Brain microvascular endothelial cell (primary cell): ENCODE measurements at places on chromosomes 2 and 18.

DNA sequence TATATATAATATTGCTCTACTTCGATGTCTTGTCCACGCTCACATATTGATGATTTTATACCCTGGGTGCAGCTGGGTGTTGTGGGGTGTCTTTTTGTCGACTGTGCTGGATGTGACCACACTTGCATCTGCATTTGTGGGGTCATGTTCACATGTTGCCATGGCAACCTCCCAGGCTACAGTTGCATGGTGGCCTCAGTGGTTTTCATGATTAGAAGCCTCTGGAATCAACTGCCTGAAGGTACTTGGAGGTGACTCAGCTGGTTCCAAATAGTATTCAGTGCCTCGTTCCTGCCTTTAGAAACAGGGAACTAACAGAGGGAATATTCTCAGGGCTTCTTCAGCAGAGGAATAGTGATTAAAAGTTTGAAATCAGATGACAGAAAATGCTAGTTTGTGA, 166.3 kb upstream of the NYAP2 start:
- DNase-seq = peak; percentile 22

- DNase-seq = peak; percentile 75
Measured at GRCh38 chr18:22977847-22978701, 44.9 kb downstream of the RBBP8 start.

DNA sequence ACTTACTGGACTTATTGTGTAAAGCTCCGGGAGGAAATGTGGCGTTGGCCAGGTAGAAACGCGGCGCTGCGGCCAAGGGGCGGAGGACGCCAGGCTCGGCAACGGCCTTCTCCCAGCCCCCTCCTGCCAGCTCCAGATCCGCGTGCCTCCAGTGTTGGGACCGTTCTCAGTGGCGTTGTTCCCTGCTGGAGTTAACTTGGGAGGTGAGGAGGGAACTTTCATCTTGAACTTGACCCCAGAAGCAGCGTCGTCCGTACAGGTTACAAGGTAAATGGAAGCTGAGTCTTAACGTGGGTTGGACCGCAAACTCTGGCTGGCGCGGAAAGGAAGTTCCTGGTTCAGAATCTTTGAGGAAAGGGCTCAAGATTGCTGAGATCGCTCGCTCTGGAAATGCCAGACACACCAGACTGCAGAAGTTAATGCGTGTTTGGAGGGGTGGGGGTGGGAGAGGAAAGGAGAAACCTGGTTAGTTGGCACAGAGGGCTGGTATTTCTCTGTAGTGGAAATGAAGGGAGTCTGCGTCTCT, 1.3 kb downstream of the TANC1 start:
- no peak for DNase-seq

DNA sequence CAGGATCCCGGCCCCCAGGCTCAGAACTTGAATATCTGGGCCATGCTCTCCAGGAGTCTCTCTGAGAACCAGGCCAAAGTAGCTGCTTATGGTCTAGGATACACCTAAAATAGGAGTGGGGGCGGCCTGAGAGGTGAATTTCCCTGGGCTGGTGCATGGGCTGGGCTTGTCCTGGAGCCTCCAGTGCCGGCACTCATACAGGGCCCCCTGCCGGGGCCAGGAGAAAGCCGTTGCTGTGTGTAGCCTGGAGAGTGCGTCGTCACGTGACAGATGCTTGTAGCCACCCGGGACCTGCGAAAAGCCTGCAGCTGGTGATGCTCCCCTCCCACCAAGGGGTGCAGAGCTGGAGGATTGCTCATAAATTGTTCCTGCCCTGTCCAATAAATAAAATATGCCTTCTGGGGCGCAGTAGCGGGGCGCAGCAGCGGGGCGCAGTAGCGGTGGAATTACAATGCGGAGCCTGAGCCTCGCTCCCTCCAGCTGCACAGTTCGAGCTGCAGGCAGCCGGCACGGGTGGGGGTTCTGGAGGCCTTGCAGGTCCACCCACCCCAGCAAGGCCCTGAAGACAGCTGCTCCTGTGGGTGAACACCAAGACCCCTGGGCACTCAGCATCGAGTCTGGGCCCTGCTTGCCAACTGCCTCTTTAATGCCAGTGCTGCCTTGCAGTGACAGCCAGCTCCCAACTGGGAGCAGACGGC, 289.9 kb downstream of the NDUFA10 start:
- no peak for DNase-seq

DNA sequence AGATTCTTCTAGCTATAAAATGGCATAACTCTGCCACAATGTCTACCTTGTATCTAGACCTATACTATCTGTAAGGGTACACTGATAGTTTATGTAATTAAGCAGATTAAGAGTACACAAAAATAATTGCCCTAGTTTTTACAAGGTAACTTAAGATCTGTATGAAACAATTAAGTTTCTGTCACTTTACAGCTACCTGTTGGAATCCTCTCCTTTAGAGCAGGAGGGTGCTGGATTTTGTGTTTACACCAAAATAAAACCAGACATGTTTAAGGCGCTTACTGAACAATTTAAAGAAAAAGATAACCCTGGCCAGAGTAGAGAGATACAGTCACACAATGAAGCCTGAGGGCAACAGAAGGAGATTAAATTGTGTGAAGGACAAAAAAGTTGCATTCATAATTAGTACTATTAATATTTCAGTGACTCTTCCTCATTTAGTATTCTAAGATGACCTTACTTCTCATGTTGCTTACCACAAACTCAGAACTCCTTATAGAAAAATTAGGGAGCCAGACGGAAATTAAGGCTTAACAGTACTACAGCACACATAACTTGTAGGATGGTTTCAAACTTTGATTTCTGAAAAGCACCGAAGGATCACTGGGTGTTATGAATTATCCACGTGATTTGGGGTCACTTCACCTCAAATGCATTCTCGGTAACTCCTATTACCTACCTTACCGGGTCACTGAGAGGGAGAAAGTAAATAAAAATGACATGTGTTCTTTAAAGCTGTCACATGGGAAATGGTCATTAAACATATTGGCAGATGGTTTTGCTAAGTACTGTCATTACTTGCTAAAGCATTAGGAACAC, 1.0 kb downstream of the DARS1 start:
- DNase-seq = no peak

GRCh38 chr2:30823452-30823851, 16.2 kb upstream of the CAPN13 start:
- no peak for DNase-seq

DNA sequence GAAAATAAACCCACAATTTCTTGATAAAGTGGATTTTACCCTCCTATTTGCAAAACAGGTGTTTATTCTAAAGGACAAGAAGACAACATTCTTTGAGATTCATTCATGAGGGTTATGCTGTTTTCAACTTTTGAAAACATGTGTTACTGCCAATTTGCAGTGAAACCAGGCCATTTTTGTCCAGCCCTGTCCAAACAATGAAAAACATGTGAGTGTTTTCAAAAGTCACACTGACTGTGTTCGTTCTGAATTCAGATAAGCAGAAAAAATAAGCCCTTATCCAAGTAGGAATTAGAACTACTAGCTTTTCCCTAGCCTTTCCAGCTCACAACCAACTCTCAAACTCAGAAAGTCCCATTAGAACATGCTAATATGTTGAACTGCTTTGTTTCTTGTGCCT, 148.1 kb upstream of the PID1 start:
- DNase-seq = no peak

- no peak for DNase-seq
Measured at GRCh38 chr18:64276311-64277090, 127.6 kb upstream of the LINC00305 start.

DNA sequence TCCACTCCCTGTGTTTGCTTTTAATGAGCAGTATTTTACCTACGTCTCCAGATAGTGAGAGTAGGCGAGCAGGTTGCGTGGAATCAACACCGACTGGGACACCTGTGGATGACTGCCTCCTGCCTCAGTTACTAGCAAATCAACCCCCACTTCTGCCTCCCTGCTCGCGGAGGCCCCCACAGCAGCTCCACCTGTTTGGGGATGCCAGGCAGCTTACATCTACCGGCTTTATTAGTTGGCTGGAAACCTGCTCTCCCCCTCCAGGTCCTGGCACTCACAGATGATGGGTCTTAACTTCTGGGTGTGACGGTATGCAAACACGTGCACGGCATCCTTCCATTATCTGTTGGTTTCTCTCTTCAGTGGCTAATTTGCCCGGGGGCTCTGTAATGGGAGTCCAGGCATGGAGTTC, 164.4 kb upstream of the SESTD1 start:
- no peak for DNase-seq

- DNase-seq = peak; percentile 11
Measured at GRCh38 chr18:73479477-73479876, 611.7 kb upstream of the NETO1 start.

- no peak for DNase-seq
Measured at GRCh38 chr18:46809145-46809544, 52.3 kb upstream of the ST8SIA5 start.

DNA sequence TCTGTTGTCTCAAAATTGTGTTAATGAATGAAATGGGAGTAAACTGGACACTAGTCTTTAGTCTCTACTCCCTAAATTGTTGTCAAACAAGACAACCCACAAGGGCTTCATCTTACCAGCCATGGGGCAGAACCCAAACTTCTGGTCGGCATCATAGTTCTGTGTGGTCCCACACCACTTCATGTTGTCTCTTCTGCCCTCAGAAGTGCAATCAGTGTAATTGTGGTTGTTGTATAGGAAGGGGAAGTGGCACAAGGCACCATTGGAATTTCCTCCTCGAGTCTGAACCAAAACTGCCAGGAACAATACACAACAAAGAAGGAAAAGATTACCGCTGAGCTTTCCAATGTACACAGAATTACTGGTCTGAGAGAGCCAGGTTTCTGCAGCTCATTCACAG, 12.6 kb downstream of the FN1 start:
- peak; percentile 27 for DNase-seq

DNA sequence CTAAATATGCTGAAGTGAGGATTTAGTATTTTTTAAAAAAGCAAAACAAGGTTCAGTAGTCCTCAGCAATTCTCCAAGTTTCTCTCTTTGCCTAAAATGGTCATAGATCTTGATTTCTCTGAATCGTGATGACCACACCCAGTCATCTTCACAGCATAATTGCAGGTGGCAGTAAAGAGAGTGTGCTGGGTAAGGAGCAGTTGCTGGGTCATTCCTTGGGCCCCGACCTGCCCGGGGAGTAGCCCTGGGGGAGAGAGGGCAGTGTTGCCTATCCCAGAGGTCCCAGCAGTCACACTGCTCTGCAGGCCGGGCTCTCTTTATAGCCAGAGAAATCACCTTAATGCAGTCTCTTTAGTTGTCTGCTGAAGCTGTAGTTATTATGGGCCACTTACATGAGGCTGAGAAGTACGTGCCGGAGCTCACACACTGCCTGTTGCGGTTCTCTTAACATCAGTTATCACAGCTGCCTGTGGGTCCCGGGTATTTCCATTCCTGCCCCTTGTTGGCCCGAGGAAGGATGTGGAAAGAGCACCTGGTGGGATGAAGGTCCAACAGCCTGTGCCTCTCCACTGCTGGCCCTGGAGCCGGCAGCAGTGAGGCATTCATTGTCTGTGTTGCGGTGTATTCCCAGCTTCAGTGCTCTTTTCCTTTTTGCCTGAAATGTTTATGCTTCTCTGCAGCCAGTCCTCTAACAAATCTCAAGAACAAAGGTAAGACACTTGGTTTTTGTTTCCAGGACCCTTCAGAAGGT, 230.1 kb downstream of the ALPK2 start:
- DNase-seq = no peak

GRCh38 chr2:200483729-200484198, 26.1 kb downstream of the KCTD18 start:
- DNase-seq = no peak

GRCh38 chr18:48937869-48938750, 12.7 kb downstream of the SMAD7 start:
- DNase-seq = no peak

- peak; percentile 29 for DNase-seq
Measured at GRCh38 chr2:238720232-238720672, 127.6 kb upstream of the TWIST2 start.

- peak; percentile 97 for DNase-seq
Measured at GRCh38 chr2:100291152-100291970, 30.9 kb downstream of the LONRF2 start.

DNA sequence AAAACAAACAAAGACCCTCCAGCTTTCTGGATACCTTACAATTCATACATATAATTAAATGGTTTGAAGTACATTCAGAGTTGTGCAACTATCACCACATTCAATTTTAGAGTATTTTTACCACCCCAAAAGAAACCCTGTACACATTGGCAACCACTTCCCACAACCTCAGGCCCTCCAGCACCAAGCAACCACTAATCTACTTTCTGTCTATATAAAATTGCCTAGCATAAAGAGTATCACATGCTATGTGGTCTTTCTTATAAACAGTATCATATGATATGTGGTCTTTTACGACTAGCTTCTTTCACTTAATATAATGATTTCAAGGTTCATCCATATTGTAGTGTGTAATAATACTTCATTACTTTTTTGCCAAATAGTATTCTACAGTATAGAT, 7.3 kb downstream of the IER3IP1 start:
- DNase-seq = no peak

- DNase-seq = no peak
Measured at GRCh38 chr2:106581755-106582147, 94.6 kb downstream of the CD8B2 start.

DNA sequence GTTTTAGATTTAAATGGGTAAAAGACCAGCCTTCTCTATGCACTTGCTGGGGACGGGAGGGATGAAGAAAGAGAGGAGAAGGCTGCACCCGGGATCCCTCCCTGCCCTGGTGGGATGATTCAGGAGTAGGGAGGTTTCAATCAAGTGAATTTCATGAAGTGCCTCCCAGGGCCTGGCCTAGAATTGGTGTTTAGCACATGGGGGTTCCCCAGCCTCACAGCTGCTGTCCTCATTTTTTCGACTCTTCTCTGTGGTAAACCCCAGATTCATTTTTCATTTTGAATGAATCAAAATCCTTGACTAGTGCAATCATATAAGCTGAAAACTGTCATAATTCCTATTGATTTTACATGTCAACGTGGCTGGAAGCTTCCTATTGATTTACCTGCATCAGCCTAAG, 81.1 kb downstream of the LPIN1 start:
- no peak for DNase-seq

DNA sequence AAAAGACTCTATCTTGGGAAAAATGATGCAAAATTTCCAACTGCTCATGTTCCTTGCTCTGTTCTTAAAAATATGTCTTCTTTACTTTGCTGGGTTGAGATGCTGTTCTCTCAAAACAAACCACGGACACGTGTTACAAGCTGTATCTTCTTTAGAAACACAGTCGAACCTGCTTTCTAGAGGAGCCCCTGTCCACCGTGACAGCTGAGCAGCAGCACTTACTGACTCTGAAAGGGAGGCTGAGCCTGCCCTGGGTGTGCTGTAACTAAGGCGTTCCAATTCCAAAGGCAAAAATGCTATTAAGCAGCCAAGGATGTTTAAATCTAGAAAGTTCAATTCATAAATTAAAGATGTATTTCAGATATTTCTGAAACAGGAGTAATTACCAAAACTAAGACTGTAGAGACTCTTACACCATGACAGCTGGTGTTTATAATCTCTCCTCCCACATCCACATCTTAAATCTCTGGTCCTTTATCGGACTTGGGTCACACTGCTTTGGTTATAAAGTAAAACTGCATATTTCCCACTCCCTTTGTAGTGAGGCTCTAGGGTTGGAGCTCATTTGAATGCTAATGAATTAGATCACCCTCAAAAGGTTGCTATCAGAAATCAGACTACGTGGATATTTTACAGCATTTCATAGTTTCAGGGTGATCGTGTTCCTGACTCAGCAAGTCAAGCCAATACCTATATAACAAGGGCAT, 281.2 kb upstream of the LYPD1 start:
- DNase-seq = no peak
